ENCODE measurements at places on chromosomes 12 and 14. TPM values are rescaled to one million over a fixed set of nuclear protein-coding genes. Genes with fewer than 3 reads are reported as not detected.

CAPZA3 gene
- not detected for total RNA-seq

CLEC4C gene
- 1.3 TPM for total RNA-seq

GALNT9 gene
- 0.52 TPM for total RNA-seq

SLC17A8 gene
- not detected for total RNA-seq

RPL10L gene
- total RNA-seq: not detected

TMEM229B gene
- total RNA-seq: 30.9 TPM

SLCO1B1 gene
- not detected for total RNA-seq

TTC9 gene
- total RNA-seq: 8.6 TPM

- no peak for DNase-seq
These were observed 52.0 kb downstream of the PAPLN start for GRCh38 chr14:73289308-73289707.

GRCh38 chr14:102940729-102941362 lies 18.4 kb downstream of the AMN start:
- DNase-seq: no peak

DNA sequence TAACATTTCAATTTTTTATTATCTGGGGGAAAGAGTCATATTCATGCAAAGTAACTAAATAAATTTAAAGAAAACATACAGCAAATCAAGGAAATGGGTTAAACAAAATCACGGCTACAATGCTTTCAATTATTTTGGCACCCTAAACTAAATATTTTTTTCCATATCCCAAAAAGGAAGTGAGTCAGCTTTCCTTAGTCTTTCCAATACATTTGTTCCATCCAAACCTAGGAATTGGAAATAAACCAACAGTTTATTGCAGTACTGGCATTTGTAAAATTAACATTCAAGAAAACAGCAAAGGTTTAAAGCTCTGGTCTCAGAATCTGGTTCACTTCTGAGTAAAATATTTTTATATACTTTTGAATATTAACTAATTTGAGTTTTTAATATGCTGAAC lies 89.2 kb downstream of the BCL2L14 start:
- DNase-seq: no peak

GRCh38 chr12:57430112-57430930 lies 522 bp downstream of the R3HDM2 start:
- peak; percentile 92 for DNase-seq

- no peak for DNase-seq
These were observed 7.2 kb downstream of the ALDH2 start for GRCh38 chr12:111773801-111774551.

DNA sequence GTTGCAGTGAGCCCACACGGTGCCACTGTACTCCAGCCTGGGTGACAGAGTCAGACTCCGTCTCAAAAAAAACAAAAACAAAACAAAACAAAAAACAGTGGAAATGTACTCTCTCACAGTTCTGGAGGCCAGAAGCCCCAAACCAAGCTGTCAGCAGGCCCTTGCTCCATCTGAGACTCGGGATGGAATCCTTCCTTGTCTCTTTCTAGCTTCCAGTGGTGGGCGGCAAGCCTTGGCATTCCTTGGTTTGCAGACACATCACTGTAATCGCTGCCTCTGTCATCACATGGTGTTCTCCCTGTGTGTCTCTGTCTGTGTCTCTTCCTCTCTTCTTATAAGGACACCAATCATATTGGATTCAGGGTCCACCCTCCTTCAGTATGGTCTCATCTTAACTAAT lies 6.4 kb downstream of the TNS2 start:
- no peak for DNase-seq

GRCh38 chr12:101077791-101078528 lies 132.1 kb downstream of the SLC5A8 start:
- no peak for DNase-seq

DNA sequence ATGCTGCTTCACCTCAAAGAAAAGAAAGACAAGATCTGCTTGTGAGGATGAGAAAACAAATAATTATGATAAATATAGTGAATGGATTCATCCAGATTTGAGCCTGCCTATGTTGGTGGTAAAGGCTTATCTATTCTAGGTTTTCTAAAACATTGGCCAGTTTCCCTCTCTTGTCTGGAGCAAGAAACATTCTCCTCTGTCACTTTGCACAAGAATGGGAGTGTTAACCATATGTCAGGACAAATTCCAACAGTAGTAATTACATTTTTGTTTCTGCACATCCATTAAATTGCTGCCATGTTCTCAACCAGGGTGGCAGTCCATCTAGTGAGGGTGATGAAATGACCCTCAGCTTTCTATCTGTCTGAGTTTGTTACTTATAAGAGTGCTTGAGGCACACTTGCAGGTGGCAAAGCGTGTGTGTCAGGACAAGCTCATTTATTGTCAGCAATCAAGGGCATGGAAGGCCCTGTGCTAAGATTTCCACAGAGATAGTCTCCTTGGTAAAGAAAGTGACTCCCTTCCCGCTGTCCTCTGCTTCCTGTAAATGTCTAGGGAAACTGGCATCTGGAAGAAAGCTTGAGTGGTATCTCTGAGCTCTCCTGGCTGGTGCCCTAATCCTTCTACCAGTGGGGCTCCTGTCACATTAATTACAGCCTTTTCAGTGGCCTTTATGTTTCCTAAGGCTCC lies 502.1 kb upstream of the FLRT2 start:
- no peak for DNase-seq

DNA sequence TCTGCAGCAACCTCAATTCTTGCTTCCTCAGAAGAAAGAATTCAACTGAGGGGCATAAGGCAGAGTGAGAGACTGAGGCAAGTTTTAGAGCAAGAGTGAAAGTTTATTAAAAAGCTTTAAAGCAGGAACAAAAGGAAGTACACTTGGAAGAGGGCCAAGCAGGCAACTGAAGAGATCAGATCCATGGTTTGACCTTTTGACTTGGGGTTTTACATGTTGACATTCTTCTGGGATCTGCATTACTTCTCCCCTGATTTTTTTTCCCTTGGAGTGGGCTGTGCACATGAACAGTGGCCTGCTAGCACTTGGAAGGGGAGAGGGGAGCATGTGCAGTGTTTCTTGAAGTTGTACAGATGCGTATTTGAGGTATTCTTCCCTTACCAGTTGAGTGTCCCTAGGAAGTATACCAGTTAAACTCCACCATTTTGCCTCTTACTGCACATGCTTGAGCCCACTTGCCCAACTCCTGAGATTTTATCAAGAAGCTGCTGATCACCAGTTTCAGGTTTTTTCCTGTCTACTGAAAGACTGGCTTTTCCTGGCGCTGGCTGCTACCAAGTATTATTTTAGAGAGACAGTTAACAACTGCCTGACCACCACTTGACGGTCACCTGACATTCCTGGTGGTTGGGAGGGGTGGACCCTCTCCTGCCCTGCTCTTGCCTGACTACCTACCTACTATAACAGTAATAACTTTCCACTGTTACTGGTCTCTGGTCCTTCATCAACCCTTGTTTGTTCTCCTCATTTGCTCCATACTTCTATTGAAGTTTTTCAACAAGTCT lies 26.0 kb upstream of the TMTC2 start:
- no peak for DNase-seq

- no peak for DNase-seq
These were observed 5.0 kb upstream of the RAB3IP start for GRCh38 chr12:69733638-69734037.

- DNase-seq: no peak
These were observed 84.4 kb upstream of the ETV6 start for GRCh38 chr12:11564984-11565651.

- DNase-seq: no peak
These were observed 48.5 kb upstream of the CSRP2 start for GRCh38 chr12:76927170-76927784.

DNA sequence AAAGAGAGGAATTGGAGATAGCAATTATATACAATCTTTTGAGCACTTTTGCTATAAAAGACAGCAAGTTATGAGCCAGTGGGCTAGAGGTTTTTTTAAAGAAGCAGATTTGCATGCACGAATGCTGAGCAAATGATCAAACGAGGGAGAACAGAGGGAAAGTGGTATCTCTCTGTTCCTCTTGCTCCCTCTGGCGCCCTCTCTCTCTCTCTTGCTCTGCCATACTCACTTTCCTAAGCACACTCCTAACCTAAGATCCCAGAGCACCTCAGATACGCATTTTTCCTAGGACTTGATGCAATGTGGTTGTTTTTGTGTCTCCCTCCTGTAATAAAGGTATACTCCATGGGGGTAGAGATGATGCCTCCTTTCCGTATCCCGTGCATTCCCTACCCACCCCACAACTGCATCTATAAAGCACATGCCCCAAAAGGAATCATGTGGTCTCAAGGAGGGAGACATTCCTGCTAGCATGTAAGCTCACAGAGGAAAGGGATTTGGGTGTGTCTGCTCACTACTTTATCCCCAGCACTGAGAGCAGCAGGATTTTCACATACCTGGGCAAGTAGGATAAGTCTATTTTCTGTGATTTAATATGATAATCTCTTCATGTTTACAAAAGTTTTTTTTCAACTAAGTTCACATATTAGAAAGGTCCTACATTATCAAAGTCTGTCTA lies 270.2 kb downstream of the SSPN start:
- no peak for DNase-seq

GRCh38 chr12:102120886-102121285 lies 903 bp downstream of the PARPBP start:
- no peak for DNase-seq

DNA sequence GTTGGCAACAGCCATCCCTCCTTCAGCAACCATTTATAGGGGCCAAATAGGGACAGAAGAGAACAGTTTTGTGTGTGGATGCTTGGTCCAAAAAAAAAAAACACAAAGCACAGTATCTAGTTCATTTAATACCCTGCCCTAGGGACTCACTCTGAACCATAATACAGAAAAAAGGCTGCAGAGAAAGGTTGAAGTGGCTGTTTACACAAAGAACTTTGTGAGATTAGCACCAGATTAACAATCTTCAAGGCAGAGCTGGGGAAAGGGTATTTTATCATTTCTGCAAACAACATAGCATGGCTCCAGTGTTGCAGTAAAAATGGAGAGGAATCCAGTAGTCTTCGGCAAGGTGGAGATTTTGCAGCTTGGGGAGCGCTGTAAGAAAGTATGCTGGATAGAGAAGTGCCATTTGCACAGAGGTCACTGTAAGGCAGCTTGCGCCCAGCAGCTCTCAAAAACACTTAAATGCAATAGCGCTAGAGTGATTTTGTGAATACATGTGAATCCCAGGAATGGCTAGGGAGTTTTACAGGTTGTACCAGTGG lies 124.2 kb upstream of the PLEKHA5 start:
- DNase-seq: no peak

Measured in spleen (tissue), 13 donors.